ENCODE measurements at places on chromosomes 6 and 20.

DNA sequence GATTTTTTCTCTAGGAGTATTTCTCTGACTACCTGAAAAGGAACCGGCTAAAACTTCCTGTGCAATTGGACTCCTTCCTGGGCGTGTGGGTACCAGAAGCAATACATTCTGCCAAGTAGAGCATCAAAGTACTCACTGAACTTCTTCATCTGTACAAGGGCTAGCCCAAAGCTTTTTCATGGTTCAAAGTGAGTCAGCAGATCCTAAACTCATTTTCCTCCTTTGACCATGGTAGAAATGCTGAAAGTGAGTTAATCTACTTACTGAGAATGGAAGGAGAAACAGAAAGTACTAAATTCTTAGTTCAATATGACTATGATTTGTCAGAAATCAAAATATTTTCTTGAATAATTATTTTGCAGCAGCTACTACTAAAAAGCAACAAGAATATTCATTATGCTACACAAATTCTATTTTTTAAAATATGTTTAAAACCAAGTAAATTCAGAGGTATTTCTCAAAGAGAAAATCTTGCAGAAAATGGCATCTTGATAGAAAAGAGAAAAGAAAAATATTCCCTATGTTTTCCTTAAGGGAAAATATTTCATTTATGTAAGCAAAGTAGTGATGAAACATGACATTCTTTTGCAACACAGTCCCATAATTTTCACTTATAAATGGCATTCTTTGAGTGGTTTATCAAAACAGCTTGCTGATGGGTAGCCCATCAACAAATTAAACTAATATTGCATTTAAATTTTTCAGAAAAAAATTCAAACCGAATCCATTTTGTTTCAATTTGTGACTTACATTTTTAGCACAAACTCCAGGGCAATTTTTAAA lies 3.7 kb upstream of the BEND6 start:
- DNase-seq, result no peak

GRCh38 chr6:43070028-43070632 lies 6.0 kb upstream of the PTK7 start:
- DNase-seq, result no peak

GRCh38 chr6:5507131-5507681 lies 245.9 kb downstream of the FARS2 start:
- no peak for DNase-seq

GRCh38 chr6:66355471-66355870 lies 648.4 kb upstream of the EYS start:
- DNase-seq, result no peak

- no peak for DNase-seq
These were observed 42.1 kb upstream of the BTN3A2 start for GRCh38 chr6:26322645-26323482.
